ENCODE measurements at places on chromosomes 11 and 22. TPM values are rescaled to one million over a fixed set of nuclear protein-coding genes. Genes with fewer than 3 reads are reported as not detected.

TIGD3 gene
- 0.43 TPM for total RNA-seq

KLHL35 gene
- 3.4 TPM for total RNA-seq

CASP4 gene
- total RNA-seq: 101 TPM

IGF2 gene
- 8.8 TPM for total RNA-seq

P4HA3 gene
- total RNA-seq: 0.96 TPM

SYVN1 gene
- 69.0 TPM for total RNA-seq
